ENCODE measurements at places on chromosomes 7 and 10. TPM values are rescaled to one million over a fixed set of nuclear protein-coding genes. Genes with fewer than 3 reads are reported as not detected.
A peak's percentile ranks its signal among the peaks of the same experiment; 100 is the strongest.

DNA sequence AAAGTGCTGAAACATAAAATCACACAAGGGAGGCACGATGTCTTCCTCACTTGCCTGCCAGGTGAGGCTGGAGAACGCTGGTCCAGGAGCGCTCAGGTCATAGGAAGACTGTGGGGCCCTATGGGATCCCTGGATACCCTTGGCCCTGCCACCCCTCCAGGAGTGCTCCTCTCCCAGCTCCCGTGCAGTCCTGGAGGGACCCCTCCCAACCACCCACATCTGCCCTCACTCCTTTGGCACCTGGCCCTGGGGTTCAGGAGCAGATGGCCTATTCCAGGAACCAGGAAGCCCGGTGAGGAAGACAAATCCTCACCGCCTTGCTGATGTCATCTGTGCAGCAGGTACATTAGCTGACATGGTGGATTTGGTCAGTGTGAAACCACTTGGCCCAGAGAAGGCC, 3.7 kb upstream of the CXCL12 start:
- no peak for DNase-seq

GRCh38 chr10:35127289-35127891, 744 bp downstream of the CREM start:
- peak; percentile 76 for DNase-seq

- no peak for DNase-seq
Measured at GRCh38 chr10:73865107-73865458, 9.3 kb downstream of the CAMK2G start.

DNA sequence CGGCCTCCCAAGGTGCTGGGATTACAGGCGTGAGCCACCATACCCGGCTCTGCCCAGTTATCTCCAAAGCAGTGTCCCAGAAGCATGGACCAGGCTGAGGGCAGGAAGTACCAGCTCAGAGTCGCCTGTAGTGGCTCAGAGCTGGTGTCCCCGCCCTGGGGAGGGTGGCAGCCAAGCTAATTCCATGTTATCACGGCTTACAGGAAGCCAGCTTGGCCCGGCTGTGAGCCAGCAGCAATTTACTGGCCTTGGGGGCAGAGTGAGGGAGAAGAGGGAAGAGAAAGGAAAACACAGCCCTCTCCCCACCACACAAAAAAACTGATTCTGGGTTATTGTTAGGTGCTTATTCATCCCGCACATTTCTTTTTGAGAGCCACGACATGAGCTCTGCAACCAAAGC, 88.1 kb downstream of the HIP1 start:
- DNase-seq = no peak

DNA sequence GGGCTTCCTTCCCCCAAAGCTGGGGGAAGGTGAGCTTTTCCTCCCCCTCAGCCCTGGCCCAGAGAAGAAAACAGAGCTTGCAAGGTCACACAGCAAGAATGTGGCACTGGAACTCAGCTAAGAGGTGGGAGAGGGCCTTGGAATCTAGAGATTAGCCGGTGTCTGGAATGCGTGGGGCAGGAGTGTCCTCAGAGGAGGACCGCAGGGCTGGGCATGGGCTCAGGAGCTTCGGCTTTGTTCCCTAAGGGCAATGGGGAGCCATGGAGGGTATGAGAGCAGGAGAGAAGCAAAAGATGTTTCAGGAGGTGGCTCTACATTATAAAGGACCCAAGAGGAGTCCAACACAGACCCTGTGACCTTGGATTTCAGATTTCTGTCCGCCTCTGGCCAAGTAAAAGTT, 127.2 kb upstream of the TNRC18 start:
- DNase-seq = no peak

- no peak for DNase-seq
Measured at GRCh38 chr7:159022238-159022993, 122.3 kb downstream of the VIPR2 start.

DNA sequence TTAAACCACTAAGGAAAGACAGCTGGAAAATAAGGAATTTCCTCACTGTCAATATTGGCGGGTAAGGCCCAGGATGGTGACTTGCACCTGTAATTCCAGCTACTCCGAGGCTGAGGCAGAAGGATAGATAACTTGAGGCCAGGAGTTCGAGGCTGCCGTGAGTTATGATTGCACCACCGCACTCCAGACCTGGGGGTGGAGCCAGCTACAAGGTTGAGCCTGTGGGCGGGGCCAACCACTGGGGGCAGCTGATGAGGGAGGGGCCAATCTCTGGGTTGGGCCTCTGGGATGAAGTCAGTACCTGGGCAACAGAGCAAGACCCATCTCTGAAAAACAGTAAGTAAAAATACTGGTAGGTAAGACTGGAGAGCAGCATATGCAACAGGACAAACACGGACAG, 80.1 kb upstream of the ADO start:
- no peak for DNase-seq

- no peak for DNase-seq
Measured at GRCh38 chr7:18200266-18200665, 172.6 kb upstream of the PRPS1L1 start.

DNA sequence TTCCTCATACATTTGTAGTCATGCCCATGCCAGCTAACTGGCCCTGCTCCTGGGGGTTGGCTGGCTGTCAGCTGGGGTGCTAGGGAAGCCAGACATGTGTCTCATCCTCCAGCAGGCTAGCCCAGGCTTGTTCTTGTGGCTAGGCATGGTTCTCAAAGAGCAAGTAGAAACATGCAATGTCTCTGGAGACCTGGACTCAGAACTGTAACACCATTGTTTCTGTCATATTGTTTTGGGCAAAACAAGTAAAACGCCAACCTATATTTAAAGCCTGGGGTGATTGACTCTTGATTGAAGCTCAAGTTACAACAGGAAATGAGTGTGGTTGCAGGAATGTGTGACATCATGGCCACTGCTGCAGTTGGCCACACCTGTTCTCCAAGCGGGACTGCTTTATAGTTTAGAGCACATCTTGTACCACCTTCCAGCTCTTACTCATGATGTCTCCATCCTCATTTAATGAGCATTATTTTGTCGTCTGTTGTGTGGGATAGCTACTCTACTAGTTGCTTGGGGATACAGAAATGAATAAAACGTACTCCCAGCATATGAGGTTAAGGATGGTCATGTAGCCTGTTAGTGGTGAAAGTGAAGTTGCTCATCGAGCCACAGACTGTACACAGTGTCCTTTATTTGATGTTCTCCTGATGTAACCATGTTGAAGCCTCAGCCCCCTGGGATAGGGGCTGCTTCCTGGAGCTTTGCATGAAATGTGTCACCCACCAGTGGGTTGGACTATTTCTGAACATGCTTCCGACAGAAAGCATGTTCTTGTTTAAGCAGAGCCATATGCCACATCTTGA, 168.4 kb downstream of the SORCS3 start:
- no peak for DNase-seq

GRCh38 chr10:117134306-117135025, 3.6 kb downstream of the VAX1 start:
- no peak for DNase-seq

DNA sequence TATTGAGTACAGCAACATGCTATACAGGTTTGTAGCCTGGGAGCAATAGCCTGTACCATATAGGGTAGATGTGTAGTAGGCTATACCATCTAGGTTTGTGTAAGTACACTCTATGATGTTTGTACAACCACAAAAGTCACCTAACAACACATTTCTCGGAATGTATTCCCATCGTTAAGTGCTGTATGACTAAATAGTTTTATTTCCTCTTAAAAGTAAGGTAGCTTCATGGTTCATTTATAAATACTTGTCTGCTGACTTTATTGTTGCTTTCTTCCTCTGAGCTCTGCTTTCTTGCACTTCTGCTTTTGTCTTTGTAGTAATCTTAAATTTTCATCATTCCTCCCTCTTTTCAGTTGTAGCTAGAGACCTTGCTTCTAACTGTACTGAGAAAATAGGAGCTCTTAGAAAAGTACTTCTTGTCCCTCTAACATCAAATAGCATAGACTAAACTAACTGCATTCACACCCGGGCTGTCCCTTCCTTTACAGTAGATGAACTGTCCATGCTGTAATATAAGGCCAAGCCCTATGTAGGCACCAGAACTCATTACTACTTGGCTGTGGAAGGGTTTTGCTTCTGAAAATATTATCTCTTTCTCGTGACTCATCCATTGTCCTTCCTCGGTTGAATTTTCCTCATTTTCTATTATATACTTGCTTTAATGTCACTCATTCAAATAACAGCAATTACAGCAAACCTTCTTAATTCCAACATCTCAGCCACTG, 55.4 kb upstream of the FAM3C start:
- DNase-seq = no peak

- no peak for DNase-seq
Measured at GRCh38 chr10:127243490-127244272, 47.3 kb upstream of the INSYN2A start.

DNA sequence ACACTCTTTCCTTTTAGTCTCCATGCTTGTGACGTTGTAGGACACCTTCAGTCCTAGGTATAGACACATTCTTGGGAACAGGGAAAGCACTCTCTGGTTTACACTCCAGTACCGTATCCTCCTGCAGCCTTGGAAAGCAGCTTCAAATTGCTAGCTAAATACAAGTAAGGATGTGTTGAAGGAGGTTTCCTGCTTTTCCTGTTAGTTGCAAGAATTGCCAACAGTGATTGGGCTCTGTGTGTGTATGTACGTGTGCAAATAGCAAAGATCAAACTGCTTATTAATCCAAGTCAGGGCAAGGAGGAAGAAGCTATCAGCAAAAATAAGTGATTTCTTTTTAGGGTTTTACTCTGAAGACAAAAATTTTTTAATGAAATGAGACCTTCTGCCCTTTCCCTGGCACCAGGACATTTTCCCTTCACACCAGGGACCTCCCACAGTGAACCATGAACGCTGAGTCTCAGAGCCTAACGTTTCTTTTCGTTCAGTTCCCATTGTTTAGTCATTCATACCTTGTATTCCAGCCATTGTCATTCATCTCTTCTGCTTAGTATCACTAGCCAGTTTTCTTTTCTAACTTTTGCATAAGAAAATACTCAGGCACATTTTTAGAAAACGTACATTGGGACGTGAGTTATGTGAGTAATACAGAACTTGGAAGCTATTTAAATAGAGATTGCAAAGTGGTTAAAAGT, 36.9 kb upstream of the AUTS2 start:
- no peak for DNase-seq

GRCh38 chr7:130114374-130114773, 44.0 kb downstream of the KLHDC10 start:
- no peak for DNase-seq

DNA sequence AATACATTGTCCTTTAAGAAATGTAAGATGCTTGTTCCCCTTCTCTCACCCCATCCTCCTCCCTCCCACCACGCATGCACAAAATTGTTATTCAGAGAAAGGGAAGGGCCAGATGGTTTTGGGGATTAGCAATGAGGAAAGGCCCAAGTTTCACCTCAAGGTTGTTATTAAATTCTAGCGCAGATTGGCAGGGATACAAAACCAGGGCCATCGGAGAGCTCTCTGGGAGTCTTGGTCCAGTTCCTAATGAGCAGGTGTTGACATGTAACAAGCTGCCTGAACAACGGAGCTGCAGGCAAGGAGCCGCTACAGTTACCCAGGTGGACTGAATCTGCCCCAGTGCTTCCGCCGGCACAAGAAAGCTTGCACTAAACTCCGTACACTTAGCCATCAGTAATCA, 9.7 kb upstream of the ANK3 start:
- no peak for DNase-seq

- DNase-seq = no peak
Measured at GRCh38 chr7:7323352-7323751, 141.0 kb downstream of the C1GALT1 start.

DNA sequence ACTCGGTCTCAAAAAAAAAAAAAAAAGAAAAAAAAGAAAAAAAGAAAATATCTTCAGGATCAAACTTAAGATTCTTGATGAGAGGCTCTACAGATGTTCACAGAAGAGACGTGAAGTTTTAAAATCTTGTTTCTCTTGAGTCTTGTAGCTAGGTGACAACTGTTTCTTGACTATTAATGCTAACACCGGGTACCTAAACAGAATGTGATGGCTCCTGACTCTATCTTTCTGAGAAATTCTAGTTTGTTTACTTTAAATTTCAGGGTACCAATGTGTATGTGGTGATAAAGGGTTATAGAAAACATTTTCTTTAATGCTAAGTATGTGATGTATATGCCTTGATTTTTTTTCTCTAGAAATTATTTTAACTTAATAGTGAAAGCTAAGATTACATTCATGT, 61.0 kb downstream of the DAGLB start:
- DNase-seq = no peak

DNA sequence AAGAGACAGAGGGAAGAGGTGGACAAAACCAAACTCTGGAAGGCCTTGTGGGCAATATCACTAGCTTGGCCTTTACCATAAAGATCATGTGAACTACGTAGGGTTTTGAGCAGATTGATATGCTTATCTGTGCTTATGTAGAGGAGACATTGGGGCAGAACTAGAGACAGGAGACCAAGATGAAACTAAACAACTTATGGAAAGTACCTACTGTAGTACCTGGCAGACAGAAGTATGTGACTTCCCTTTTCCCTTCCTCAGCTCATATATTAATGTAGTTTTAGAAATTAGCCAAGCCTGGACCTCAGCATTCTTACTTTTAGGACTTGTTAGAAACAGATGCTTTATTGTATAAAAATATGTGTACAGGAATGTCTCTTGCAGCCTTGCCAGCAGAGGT, 14.0 kb upstream of the IL6 start:
- no peak for DNase-seq

DNA sequence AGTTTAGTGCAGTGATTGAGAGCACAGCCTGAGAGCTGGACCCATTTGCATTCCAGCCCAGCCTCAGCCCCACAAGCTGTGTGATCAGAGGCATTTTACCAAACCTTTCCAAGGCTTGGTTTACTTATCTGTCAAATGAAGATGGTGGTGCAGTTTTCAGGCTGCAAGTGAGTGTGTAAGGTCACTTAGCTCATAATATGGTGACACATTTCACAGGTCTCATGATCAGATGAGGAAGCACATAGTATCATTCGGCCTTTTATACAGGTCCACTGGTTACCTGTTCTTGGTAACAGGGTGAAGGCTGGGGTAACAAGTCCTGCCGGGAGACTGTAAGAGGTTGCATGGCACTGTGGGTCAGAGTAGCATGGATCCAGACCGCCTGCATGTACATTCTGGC, 371.7 kb downstream of the LRMDA start:
- DNase-seq = no peak

Gene CNNM1
- total RNA-seq = 0.70 TPM

Gene UFSP1
- total RNA-seq = 5.6 TPM

Gene OPN1SW
- not detected for total RNA-seq

Gene ASAH2
- 52.2 TPM for total RNA-seq

Gene PHYHIPL
- total RNA-seq = 2.5 TPM
